HCEC 1CT (cell line): ENCODE measurements at places on chromosomes 16 and 17.
A peak's percentile ranks its signal among the peaks of the same experiment; 100 is the strongest.

GRCh38 chr16:68866933-68867332, 23.6 kb downstream of the TANGO6 start:
- no peak for DNase-seq

DNA sequence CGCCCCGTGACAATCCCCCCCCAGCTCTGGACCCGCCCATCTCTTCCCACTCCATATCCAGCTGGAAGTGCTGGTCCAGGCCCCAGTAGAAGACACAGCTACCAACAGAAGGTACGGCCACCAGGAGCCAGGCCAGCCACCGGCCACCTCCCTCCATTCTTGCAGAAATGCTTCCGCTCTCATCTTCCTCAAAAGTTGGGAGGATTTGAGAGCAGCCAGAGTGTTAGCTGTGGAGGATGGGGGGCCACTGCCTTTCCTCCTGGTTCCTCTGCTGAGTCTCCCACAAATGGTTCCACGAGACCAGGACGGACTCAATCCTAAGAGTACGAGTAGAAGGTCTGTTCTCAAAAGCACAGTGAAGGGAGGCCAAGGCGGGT, 78.3 kb downstream of the GAS7 start:
- no peak for DNase-seq

- DNase-seq, result no peak
These were observed 1.1 kb upstream of the RHBDL1 start for GRCh38 chr16:674214-674881.

DNA sequence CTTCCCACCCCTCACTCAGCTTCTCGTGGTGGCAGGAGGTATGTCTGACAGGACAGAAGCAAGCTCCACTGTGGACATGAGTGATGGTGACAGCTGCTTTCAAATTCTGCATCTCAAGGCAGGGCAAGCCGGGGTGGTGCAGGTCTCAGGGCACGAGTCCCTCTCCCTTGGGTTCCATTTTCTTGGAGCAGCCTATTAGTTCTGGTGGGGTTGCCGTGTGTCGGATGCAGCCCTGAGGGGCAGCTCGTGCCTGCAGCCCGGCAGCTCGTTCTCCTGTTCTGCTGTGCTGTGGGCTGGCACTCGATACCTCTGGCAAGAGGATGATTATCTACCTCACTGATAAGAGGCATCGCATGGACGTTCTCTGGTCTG, 16.5 kb upstream of the CLEC18C start:
- no peak for DNase-seq

DNA sequence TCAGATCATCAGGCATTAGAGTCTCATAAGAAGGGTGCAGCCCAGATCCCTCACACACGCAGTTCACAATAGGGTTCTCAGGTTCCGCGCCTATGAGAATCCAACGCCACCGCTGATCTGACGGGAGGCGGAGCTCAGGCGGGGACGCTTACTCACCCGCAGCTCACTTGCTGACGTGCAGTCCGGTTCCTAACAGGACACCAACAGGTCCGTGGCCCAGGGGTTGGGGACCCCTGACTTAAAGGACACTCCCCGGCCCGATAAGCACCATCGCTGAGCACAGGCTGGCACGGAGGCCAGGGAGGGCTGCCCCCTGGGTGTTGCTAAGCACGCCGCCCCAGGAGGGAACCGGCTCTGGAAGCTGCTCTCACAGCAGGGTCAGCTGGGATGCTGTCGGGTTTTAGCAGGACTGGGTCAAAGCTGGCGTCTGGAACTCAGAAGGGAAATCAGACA, 30.1 kb upstream of the BAHCC1 start:
- peak; percentile 50 for DNase-seq

DNA sequence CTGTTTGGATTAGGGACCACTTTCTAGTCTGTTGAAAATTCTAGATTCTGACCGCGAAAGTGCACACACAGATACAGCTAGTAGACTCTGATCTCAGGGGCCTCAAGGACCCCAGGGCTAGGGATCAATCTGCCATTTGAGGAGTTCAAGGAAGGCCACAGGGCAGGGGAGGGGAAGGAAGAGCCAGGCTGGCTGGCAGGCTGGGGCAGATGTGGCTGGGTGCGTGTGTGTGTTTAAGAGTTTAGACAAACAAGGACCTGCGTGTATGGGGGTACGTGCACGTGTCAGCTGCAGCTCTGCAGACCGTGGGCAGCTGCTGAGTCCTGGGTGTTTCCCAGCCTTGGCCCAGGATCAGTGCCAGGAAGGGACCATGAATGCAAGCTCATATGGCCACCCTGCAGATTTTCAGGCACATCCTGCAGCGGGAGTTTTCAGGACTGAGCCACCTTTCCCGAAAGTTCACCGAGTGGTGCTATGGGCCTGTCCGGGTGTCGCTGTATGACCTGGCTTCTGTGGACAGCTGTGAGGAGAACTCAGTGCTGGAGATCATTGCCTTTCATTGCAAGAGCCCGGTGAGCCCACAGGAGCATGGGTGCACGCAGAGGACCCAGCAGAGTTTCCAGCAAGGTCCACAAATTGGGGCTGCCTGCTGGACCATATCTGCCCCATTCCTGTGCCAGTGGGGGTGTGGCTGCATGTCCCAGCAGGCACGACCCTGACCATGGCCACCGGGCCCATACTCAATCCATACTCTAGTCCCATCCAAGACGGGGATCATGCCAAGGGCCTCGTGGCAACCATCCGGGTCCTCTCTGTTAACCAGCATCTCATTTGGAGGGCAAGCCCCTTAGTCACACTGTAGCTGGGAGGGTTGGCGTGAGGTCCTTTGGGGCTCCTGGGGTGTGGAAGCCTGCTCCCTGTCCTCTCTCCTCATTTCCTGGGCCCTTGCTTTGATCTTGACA, 10.6 kb downstream of the TRPV2 start:
- DNase-seq, result no peak

- peak; percentile 81 for DNase-seq
These were observed 7.4 kb upstream of the MMP2 start for GRCh38 chr16:55471448-55472097.

DNA sequence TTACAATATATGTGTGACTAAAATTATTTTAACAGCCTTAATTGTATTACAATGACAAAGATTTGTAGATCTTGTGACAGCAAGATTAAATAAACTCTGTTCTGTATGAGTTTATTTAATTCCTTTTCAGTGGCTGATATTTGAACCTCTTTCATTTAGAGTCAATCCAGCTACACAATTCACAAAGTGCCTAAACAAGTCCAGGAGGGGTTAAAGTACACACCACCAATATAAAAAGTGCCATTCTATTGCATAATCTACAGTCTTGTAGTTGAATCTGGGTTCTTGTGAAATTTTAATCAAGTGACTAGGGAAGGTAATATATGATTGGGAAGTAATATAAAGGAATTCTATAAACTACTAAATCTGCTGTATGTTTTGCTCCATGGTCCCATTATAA, 3.9 kb upstream of the NFAT5 start:
- DNase-seq, result no peak

- no peak for DNase-seq
These were observed 197.2 kb downstream of the RBFOX3 start for GRCh38 chr17:79413611-79414010.

- DNase-seq, result no peak
These were observed 77.4 kb downstream of the RPA1 start for GRCh38 chr17:1907216-1907631.

- DNase-seq, result no peak
These were observed 609 bp upstream of the FXR2 start for GRCh38 chr17:7615265-7615747.

DNA sequence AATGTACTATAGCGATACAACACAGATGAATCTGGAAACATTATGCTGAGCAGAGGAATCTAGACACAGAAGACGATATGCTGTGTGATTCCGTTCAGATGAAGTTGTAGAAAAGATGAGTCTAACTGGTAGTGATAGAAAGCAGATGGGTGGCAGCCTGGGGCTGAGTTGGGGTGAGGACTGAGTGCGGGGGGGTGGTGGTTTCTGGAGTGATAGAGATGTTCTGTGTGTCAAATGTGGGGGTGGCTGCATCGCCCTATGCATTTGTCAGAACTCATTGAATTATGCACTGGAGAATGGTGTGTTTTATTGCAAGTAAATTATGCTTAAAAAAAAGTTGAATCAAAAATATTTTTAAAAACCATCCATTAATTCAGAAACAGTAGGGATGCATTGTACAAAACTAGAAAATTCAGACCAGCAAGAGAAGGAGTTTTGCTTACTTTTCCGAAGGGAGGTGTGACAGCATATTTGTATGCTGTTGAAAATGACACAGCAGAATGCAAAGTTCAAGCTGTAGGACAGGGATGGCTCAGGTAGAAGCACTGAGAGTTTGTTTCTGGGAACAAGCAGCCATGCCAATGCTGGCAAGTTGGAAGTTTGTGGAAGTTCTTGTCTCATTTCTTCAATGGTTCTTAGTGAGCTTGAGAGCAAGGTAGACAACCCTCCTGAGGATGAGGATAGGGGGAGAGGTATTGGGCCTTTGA, 13.0 kb upstream of the DRG2 start:
- no peak for DNase-seq

DNA sequence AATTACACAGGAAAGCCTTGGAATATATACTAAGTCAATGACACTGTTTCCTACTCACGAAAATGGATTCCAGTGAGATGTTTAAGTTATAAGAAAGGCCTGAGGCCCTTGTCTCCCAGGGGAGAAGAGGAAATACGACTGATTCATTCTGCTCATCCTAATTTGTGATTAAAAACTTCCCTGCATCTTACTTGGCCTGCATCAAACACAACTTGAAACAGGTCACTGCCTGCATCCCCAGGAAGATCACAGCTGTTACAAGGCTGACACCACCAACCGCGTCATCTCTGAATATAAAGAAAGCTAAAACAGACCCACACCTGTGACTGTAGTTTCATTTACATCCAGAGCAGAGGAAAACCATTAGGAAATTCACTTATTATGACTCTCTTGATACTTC, 121.9 kb downstream of the DNAH3 start:
- no peak for DNase-seq

DNA sequence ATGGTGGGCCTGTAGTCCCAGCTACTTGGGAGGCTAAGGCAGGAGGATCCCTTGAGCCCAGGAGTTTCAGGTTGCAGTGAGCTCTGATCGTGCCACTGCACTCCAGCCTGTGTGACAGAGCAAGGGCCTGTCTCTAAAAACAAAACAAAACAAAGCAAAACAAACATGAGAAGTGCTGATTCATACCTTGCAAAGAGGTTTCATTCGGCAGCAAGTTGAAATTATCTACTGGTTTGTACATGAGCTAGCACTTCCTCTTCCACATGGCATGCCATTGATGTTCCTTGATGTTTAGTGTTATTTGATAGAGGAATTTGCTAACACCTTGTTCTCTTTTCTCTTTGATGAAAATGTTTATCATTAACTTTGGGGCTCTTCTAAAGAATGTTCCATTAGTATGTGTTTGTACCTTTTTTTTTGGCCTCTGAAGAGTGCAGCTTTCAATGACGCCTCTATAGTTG, 50.6 kb downstream of the SPECC1 start:
- DNase-seq, result no peak

DNA sequence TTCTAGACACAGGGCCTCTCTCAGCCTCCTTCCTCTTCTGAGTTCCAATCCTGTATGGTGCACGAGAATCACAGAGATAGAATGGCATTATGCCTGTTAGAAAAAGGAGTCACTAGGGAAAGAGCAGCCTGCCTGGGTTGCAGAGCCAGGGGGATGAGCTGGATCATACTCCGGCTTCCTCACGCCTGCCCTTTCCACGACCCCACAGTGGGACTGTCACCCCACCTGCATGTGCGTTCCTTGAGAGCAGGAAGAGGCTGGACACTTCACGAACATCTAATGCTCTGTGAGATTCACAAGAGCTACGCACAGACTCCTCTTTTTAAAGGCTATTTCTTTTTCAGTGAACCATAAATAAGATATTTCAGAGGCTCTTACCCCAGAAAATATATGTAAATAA, 54.8 kb downstream of the N4BP1 start:
- DNase-seq, result no peak

- peak; percentile 54 for DNase-seq
These were observed 5.3 kb upstream of the COL1A1 start for GRCh38 chr17:50206604-50207293.

GRCh38 chr17:69978056-69978646, 96.9 kb upstream of the KCNJ16 start:
- no peak for DNase-seq

GRCh38 chr16:86768228-86768791, 190.0 kb downstream of the FOXL1 start:
- DNase-seq, result no peak

DNA sequence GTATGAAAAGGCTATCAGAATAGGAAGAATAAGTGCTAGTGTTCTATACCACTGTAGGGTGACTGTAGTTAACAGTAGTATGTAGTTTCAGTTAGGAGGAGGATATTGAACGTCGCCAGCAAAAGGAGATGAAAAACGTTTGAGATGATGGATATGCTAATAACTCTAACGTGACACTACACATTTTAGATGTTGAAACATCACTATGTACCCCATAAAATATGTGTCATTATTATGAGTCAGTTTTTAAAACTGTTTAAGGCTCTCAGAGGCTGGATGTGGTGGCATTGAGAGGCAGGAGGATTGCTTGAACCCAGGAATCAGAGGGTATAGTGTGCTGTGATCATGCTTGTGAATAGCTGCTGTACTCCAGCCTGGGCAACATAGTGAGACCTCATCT, 31.8 kb downstream of the UBN1 start:
- DNase-seq, result peak; percentile 66

DNA sequence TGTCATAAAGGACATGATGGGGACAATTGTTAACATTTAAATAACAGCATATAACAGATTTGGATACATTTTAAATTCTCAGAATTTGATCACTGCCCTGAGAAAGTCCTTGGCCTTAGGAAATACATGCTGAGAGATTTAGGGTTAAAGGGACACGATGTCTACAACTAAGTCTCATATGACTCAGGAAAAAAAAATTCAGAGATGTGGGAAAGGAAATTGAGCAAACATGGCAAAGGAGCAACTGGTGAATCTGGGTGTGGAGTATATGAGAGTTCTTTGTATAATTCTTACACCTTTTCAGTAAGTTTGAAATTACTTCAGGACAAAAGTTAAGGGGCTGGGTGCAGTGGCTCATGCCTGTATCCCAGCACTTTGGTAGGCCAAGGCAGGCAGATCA, 18.2 kb downstream of the MPP3 start:
- peak; percentile 80 for DNase-seq

DNA sequence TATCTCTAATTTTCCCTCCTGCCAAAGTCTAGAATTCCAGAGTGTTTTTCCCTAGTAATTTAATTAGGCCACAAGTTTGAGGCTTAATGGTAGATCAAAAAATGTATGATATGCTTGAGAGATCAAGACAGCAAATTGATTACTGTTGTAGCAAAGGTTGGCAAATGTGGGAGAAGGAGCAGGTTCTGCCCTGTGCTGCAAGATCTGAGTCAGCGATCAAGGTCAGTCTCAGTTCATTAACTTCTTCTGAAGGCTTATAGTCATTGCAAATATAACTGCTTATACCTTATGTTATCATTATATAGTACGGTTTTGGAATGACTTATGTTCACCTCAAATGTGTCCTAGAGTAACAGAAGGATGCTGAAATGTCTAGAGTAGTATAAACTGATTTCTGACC, 231.1 kb upstream of the TBX2 start:
- no peak for DNase-seq

DNA sequence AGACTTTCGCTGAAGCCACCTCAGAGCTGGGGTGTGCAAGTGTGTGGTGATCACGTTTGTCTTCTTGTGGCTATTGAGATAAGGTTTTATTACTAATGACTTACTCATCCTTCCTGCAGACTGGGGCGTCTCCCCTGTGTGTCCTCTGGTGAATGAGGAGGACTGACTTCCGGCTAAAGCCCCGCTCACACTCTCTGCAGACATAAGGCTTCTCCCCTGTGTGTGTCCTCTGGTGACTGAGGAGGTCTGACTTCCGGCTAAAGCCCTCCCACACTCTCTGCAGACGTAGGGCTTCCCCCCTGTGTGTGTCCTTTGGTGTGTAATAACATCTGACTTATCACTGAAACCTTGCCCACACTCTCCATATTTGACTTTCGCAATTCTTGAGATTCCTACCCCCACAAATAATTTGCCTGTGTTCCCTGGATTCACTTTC, 19.4 kb downstream of the PRDM7 start:
- DNase-seq, result peak; percentile 40
